Stimulated activated CD4-positive, alpha-beta T cell treated with anti-CD3 and anti-CD28 coated beads, Interleukin-15, amount 100 ng/mL, for 48 hours (primary cell): ENCODE measurements at places on chromosomes 16 and 17.

DNA sequence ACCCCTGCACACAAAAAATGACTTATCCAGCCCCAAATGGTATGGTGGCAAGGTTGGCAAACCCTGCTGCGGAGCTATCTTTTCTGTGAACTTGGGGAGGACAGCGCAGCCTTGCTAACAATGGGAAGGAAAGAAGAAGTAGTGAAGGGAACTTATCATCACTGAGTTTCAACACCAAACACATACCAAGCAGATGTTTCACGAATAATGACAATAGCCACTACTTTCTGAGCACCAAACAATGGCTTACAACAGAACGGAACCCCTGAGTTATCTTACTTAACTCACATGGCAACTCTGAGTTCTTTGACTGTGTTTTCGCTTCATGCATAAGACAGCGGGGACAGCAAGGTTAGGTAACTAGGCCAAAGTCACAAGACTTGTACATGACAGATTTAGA lies 148.9 kb downstream of the XYLT1 start:
- no peak for DNase-seq

GRCh38 chr16:4359914-4360313 lies 8.8 kb upstream of the PAM16 start:
- no peak for DNase-seq

DNA sequence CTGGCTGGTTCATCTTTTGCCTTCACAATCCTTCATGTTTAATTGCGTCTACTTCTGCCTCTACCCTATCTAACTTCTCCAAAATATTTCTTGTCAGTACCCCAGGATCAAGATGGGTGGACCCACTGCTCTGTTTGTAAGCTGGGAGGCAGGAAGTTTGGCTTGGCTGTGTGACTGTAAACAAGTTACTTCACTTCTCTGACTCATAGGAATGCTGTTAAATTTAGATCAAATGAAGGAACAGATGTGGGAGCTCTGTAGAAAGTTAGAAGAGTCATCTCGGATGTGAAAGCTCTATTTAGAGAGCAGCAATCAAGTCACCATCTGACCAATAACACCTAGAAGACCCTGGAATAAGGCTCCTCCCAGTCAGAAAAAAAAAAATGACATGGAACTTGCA lies 55.2 kb upstream of the MRTFB start:
- no peak for DNase-seq

GRCh38 chr17:48283411-48283810 lies 146.6 kb downstream of the SKAP1 start:
- DNase-seq = no peak

DNA sequence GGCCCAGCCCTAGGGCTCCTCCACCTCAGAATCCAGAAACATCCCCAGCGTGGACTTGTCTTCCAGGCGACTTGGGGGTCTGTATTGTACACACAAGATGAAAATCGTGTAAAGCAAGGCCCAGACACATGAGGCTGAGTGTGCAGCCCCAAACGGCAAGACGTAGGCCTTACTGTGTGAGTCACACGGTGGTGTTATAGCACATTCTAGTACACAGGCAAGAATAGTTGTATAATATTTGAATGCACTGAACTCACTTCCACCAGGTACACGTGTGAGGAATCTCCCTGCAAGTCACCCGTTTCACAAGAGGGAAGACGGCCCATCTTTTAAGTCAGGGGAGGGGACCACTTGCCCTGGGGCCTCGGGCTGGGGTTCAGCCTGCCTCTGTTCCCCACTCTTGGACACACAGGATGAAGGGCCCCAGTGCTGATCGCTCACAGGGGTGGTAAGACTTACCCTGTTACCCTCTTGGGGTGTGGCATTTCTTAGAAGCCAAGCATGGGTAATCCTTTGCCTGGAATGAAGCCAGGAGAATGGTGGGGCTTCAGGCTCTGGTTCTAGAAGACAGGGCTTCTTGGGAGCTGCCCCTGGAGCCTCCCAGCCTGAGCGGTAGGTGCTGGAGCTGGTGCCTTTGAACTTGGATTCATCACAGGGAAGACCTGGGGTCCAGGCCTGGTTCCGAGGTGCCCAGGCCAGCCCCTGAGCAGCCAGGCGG lies 71.3 kb downstream of the SREBF1 start:
- DNase-seq = no peak

- no peak for DNase-seq
Observed at GRCh38 chr17:57282296-57282695, 26.0 kb downstream of the MSI2 start.

DNA sequence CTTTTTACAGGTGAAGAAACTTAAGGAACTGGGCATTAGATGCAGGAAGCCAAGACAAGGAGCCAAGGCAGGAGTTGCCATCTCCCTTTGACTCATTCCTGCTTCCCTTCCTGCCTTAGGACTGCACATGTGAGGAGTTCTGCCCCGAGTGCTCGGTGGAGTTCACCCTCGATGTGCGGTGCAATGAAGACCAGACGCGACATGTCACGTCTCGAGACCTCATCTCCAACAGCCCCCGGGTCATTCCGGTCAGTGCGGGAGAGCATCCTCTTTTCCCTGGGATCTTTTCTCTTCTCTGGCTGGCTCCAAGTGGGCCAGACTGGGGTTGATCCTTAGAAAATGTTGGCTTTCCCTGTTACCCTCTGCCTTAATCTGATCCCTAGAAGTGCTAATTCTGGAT lies 6.6 kb downstream of the POLR2C start:
- DNase-seq = no peak

DNA sequence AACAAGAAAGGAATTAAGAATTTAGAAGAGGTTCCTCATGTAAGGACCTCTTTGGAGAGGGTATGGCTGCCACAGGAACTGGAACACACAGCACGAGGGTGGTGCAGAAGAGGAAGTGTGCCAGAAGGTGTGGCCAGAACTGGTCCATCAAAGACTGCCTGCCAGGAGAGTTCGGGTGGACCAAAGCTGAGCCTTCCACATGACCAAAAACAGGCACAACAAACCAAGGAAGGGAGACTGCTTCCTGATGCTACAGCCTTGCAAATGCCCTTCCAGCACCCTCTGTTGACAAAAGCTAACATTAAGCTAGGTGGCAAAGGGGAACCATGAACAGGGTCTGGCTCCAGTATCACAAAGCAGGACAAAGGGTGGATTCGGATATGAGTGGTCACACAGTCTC lies 125.8 kb upstream of the TMEM97 start:
- no peak for DNase-seq

DNA sequence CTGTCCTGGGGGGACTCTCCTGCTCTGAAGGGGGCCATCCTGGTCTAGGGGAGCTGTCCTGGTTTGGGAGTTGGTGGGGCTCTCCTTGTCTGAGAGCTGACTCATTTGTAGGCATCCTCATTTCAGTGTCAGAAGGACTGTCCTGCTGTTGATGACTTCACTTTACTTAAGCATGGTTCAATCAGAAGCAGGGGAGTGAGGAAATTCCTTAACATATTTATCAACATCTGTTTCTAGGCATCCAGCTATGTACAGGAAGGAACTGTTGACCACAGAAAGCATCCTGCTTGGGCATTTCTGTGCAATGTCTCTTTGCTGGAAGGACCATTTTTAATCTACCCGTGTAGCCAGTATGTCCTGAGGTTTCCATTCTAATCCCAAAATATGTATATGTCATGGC lies 502.7 kb upstream of the HSBP1 start:
- no peak for DNase-seq

GRCh38 chr16:3879258-3879886 lies 1.1 kb downstream of the CREBBP start:
- DNase-seq = no peak

GRCh38 chr17:34161690-34162089 lies 93.4 kb upstream of the CCL2 start:
- no peak for DNase-seq

DNA sequence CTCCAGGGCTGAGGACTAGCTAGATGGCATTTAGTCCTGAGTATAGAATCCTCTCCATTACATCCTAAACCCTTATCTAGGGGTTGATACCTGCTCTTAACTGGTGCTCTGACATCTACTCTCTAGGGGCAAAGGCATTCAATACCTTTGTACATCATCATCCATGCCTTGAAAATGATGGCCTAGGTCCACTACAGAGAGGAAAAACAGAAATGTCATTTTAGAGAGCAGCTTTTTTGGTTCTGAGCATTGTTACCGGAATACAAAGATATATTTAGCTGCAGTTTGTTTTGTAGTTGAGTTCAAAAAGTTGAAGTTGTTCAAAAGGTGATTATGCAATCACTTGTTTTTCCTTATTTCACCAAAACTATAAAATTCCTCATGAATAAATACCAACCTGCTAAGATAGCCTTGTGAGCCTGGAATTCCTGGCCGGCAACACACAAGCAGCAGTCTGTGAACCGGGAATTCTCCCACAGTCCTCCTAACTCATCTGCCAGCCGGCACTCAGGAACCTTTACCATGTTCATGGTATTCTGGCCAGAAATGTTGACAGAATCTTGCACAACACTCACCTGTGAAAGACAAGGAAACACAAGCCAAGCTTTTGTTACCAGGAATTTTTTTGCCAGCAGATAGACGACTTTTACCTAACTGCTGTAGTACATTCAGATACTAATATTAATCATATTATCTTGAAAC lies 35.4 kb downstream of the NXPH3 start:
- no peak for DNase-seq

DNA sequence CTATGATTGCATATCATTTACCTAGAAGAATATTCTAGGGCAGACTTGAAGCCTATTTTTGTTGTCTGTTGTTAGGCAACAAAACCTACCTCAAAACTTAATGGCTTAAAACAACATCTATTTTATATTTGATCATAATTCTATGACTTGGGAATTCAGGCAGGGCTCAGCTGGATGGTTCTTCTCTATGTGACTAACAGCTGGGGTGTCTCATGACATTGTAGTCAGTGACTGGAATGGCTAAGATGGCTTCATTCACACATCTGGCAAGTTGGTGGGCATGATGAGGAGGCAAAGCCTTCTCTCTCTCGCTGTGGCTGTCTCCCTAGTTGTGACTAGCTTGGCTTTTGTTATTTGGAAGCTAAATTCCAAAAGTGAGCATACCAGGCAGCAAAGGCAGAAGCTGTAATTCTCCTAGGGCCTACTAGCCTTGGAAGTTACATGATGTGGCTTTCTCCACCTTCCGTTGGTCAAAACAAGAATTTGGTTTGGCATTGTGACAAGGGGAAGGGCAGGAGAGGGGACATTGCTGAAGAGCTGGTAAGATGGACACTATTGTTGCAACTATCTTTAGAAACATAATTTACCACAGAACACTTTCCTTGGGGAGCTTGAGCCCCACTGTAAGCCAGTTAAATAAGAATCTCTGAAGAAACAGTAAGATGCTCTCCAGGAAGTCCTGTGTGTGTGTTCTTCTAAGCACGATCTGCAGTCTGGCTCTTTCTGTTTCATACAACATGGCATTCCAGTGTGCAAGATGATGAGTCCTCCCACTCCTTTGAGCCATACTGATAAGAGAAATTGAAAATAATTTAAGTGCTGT lies 39.4 kb downstream of the ZNRF1 start:
- no peak for DNase-seq

- no peak for DNase-seq
Observed at GRCh38 chr16:12256921-12257320, 280.4 kb downstream of the SNX29 start.

DNA sequence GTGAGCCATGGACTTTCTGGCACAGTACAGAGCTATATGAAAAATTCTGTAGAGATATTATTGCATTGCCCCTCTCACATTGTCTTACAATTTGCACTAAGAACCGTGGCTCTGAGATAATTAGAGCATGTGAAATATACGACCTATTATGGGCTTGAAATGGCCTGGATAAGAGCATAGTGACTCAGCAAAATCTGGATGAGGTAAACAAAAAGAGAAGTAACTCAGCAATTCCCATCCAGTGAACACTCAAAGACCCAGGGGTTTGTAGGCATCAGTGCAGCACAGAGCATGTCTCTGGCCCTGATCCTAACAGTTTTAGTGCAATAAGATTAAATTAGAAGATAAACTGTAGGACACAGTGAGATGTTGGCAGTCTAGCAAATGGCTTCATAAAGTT lies 317.2 kb upstream of the MYOCD start:
- no peak for DNase-seq

- DNase-seq = no peak
Observed at GRCh38 chr16:19817875-19818274, 66.8 kb downstream of the GPRC5B start.

- no peak for DNase-seq
Observed at GRCh38 chr17:38797828-38798227, 1.5 kb downstream of the PIP4K2B start.

DNA sequence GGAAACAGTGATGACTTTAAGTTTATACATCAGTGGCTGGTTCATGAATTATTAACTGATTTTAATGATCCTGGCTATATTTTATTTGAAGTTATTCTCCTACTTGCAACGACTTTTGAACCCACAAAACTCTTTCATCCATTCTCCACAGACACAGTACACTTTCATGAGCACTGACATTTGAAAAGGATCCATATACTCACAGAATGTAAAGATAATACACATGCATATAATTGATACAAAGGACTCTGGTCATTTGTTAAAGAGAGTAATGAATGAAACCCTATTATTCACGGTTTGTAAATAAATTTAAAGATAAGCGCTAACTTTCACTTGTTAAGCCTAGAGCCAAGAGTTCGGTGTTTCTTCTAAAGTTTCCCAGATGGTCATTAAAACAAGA lies 3.3 kb downstream of the TOX3 start:
- no peak for DNase-seq
